Hematopoietic multipotent progenitor cell treated with erythropoietin and hydrocortisone succinate and interleukin-3 and kit ligand, for 8 days (in vitro differentiated cells): ENCODE measurements at places on chromosomes 16 and 17.

- DNase-seq = no peak
These were observed 63.4 kb downstream of the PITPNC1 start for GRCh38 chr17:67440277-67441051.

GRCh38 chr17:77854083-77854758, 104.3 kb upstream of the TNRC6C start:
- DNase-seq = no peak

GRCh38 chr16:19967963-19968362, 83.3 kb upstream of the GPRC5B start:
- no peak for DNase-seq

DNA sequence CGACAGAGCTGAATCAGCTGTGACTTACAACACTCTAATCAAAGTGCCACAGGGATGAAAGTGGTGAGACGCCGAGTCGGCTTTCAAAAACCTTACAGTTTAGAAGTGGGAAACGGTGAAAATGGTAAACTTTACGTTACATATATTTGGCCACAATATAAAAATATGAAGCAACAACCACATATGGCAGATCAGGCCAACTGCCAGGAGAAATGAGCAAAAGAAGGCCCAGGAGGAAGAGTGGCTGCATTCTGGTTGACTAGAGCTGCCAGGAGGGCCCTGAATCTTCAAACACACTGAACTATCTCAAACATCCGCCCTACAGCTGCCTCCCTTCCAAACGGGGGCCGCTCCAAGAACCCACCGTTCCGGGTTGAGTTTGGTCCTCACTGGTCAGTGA, 56.3 kb downstream of the MRM3 start:
- DNase-seq = no peak

DNA sequence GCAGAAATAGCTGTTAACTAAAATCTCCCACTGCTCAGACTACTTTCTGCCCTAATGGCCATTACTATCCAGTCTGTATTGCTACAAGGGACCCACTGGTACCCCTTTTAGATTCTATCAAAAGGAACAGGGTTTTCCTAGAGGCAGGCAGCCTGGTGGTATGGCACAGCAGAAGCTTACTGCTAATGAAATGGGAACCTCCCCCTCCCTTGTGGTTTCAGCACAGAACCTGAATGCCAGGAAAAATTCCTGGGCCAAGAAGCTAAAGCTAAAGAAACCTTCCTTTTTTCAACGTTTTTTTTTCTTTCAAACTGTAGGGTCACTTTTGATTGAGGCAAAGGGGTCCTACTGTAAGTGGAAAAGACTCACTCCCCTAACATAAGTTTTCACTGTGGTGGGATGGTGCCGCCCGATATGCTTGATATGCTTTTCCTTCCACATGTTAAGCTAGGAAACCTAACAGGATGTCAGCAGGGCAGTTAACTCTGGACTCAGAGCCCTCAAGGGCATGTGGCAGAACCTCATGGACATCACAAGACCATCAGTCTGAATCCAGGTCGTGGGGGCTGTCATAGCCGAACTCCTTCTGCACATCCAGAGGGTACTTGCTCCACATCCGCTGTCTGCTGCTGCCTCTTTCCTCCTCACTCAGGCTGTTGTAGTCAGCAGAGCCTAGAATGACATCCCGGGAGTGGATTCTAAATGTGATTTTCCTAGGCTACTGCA, 9.8 kb downstream of the SLC7A6OS start:
- no peak for DNase-seq
